DMS 273 treated with DMSO at 0.1 percent for 48 hours (cell line): ENCODE measurements at places on chromosomes 12 and 14.

DNA sequence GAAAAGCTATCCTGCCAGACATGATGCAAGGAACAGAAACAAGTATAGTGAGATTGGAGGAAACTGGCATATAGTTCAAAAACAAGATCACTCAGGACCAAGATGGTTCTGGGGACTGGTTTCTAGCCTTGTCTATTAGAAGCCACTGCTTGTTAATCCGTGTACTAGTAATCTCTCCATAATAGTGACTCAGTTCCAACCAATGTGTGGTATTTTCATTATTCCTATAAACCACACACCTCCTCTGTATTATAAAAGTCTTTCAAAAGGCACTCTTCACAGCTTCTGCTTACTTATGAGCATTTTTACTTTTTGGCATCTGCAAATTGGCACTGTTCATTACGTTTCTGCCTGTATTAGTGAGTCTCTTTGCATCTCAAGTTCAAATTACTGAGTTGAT, 140.3 kb downstream of the SLC6A15 start:
- DNase-seq: no peak

DNA sequence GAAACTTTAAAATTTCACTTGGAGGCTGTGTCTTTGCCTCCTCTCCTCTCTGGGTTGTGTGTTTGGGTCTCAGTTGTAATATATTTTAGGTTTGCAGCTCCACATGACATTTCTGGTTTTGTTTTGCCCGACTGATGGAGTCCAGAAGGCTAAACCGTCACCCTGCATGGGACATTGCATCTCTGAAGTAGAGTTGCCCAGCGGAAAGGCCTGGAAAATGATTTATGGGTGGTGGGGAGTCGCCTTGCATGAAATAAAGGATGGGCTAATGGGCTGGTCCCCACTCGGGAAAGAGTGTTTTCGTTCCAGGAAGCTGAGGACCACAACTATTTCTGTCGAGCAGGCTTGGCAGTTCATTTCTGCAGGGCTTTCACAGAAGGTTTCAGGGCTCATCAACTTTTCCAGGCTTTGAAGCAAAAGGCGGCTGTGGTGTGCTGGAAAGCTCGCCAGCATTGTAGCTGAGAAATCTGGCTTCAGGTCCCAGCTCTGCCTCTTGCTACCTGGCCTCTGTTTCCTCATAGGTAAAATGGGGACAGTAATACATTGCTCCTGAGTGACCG, 74.8 kb upstream of the GSC start:
- no peak for DNase-seq

DNA sequence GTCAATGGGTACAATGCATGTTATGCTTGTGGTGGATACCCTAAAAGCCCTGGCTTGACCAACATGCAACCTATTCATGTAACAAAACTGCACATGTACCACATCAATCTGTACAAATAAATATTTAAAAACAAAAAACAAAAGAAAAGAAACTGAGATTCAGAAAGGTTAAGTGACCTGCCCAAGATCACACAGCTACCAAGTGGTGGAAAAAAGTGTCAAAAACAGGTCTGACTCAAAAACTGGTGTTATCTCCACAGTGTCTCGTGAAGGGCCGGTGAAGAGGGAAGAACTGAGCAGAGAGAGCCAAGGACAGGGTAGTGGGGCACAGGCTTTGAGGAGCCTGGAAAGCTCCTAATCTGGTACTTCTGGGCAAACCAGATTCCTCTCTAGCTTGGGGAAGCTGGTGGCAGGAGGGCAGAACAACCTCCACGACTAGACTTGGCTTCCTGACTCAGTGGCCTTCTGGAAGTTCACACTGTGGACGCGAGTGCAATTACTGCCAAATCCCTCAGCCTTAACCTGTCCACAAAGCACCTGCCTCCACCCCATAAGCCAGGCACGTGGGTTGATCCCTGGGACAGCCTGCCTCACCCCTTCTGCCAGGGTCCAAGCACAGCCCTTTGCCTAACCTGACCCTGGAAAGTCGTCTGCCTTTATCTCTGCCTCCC, 15.6 kb downstream of the ZBTB39 start:
- no peak for DNase-seq

GRCh38 chr14:88681755-88682494, 110.8 kb downstream of the EML5 start:
- DNase-seq: no peak

DNA sequence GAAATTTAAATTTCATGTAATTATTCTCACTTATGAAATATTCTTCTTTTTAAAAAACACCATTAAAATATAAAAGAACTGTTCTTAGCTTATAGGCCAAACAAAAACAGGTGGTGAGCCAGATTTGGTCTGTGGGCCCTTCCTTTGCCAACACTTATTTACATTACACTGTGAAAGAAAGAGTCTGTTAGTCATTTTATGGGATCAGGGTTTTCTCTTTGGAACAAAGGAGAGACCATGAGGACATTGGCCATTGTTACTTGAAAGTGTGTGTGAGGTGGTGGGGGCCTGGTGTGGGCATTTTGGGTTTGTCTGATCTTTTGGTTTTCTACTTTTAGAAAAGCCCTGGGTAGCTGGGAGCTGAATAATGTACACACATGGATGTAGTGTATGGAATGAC, 62.7 kb downstream of the TTC6 start:
- DNase-seq: peak; percentile 45

- DNase-seq: no peak
Measured at GRCh38 chr14:53715193-53715721, 241.4 kb downstream of the BMP4 start.

DNA sequence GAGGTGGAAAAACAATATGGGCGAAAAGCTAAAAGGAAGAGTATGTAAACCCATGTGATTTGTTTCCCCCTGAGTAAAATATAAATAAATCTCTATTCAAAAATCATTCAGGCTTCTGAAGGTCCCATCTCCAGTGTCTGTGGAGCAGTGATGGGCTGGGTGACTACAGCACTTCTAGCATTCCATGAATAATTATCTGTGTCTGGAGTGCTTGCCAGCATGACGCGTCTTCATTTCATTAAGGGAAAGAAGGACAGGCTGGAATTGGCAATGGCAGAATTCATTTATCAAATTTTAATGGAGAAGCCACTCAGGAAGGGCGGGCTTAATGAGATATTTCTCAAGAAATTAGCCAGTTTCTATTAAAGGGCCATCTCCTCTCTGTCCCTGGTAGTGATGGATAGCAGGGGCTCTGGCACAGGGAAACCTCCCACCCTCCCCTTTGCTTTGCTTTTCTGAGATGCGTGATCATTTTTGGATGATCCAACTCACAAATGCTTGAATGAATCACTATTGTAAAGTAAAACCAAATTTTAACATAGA, 916.3 kb upstream of the SEL1L start:
- DNase-seq: no peak

DNA sequence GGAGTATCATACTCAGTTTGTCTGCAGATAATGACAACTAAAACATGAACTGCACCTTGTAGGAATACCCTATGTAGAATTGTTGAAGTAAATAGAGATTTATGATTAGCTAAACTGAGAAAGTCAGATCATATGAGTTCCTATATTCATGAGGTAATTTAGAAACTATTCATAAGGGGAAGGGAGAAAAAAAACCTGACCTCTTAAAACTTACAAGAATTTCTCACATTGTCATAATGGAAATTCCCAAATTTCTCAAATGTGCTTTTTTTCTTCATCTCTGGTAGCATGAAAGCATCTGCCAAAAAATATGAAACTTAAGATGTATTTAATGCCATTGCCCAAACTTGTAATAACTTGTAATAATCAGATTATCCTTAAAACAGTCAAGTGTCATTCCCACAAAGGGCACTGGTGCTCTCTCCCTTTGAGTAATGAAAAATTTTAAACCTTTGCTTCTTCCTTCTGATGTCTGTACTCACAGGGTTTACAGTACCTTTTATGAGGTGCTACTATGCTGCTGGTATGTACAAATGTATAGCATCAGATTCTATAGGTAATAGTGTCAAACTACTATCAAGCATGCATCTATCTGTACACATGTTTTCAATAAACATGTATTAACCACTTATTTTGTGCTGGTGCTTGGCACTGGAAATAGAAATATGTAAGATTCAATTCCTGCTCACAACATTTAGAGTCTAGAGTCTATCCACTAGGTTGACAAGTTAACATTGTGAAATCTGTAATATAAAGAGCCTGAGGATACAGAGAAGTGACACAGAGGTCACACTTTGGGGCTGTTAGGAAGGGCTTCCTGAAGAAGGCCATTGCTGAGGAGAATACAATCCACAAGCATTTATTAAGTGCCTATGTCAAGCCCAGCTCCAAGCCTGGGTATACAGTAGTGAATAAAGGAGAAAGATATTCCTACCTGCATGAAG, 17.4 kb upstream of the DRAM1 start:
- DNase-seq: no peak
